Hematopoietic multipotent progenitor cell treated with erythropoietin and hydrocortisone succinate and interleukin-3 and kit ligand, for 4 days (in vitro differentiated cells): ENCODE measurements at places on chromosomes 5 and 9.

GRCh38 chr5:154523709-154524108, 45.7 kb upstream of the HAND1 start:
- no peak for DNase-seq

DNA sequence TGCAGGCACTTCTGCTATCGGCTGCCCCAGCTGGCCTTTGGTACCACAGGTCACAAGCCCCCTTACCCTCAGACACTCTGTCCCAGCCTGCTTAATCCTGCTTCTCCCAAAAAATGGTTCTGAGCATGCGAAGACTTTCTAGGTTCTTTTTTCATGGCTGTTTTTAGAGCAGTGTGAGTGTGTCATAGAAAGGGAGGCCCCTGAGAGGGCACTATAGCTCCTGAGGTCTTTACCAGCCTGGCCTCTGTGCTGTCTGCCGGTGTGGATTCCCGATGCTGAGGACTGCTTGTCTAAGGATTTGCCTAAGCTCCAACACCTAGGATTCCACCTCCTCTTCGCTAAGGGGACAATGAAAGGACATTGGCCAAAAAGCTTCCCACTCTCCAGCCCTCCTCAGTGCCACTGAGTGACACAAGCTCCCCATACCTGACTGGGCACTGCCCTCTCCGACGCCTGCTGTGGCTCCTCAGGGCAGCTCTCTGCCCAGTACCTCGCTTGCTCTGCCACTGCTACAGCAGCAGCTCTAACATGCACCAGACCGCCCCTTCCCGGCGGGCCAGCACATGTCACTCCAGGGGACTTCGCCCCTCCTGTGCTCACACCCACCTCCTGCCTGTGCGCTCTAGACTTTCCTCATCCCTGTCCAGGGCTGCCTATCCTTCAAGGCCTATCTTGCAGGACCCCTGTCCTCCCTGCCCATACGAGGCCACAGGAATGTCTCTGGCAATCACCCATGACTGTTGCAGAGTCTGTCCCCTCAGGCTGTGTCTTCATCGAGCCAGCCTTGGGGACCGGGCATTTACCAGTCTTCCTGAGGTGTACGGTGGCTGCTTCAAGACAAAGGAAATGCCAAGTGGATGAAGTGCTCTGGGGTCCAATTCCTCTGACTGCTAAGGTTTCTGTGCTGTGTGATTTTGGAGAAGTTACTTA, 21.0 kb downstream of the MACROH2A1 start:
- DNase-seq: peak; percentile 62

GRCh38 chr5:92543201-92543600, 1037.8 kb downstream of the NR2F1-AS1 start:
- no peak for DNase-seq

DNA sequence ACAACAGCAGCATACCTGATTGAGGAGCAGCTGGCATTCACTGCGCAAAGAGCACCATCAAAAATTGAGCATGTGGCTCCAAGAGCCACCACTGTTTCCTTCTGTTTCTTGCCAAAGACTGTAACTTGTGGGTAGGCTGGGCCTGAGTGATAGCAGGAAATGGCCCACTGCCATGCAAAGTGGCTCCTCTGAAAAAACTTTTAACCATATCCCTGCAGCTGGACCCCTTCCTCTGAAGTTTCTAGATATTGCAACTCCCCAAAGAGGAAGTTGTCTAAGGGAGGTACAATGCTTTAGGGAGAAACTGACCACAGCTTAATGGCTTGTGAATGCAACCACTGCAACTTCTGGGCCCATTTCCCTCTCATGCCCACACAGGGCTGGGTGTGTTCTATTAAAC, 355.4 kb upstream of the PDE4D start:
- DNase-seq: peak; percentile 96

- no peak for DNase-seq
Measured at GRCh38 chr5:101989659-101990058, 306.4 kb downstream of the SLCO4C1 start.

DNA sequence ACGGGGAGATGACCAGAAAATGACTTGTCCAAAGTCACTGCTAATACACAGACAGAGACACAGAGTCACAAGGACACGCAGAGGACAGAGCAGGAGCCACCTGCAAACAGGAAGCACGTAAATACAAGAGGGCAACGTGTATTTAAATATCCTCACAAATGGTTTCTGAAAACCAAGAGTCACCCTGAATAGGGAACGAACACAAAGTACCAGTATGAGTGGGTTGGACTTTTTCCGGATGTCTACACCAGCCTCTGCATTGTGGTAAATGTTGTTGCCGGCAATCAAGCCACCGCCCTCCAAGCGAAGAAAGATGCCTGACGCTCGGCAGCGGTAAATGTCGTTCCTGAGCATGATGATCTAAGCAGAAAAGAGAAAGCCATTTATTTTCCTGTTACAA, 44.5 kb downstream of the FBXO10 start:
- DNase-seq: no peak
